ENCODE measurements at places on chromosomes 2 and 18.

DNA sequence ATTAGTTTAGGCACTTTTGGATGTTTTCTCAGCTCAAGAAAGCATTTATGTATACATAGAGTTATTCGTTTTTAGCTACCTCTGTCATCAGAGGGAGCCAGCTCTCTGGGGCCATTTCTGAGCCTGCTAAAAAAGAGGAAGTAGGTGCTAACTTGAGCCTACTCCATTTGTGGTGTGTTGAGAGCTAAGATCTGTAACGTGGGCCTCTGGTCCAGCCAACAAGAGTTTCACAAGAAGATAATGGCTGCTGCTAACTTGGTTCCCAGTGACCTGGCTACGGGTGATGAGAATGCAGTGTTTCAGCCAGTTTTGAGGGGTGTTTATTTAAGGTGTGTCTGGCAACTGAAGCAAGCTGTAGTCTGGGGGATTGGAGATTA lies 182.5 kb downstream of the PRKCE start:
- no peak for DNase-seq

- no peak for DNase-seq
Observed at GRCh38 chr2:151891566-151892194, 63.5 kb upstream of the ARL5A start.

- no peak for DNase-seq
Observed at GRCh38 chr2:21757805-21758430, 634.1 kb downstream of the TDRD15 start.

- peak; percentile 70 for DNase-seq
Observed at GRCh38 chr2:135709992-135710391, 31.7 kb upstream of the UBXN4 start.

GRCh38 chr18:29849144-29849543 lies 1193.4 kb downstream of the DSC3 start:
- DNase-seq, result no peak

GRCh38 chr2:218002143-218002844 lies 501 bp downstream of the TNS1 start:
- DNase-seq, result no peak

GRCh38 chr18:38851526-38851925 lies 1285.9 kb upstream of the CELF4 start:
- DNase-seq, result no peak

DNA sequence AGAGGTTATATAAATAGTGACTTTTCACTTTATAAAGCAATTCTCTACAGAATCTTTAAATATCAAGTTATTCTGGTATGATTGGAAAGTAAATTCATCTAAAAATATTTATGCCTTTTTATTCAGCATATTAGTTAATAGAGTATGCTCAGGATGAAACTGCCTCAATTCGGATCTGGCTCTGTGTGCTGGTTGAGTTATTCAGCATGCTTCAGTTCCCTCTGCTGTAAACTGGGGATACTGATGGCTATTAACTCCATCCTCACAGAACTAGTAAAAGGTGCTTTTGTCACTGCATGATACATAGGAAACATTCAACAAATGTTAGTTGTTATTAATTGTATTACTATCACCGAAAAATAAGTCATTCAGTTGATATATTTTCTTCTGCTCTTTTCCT lies 250.3 kb downstream of the NRXN1 start:
- no peak for DNase-seq

GRCh38 chr2:28276807-28277206 lies 115.9 kb upstream of the FOSL2 start:
- DNase-seq, result no peak

DNA sequence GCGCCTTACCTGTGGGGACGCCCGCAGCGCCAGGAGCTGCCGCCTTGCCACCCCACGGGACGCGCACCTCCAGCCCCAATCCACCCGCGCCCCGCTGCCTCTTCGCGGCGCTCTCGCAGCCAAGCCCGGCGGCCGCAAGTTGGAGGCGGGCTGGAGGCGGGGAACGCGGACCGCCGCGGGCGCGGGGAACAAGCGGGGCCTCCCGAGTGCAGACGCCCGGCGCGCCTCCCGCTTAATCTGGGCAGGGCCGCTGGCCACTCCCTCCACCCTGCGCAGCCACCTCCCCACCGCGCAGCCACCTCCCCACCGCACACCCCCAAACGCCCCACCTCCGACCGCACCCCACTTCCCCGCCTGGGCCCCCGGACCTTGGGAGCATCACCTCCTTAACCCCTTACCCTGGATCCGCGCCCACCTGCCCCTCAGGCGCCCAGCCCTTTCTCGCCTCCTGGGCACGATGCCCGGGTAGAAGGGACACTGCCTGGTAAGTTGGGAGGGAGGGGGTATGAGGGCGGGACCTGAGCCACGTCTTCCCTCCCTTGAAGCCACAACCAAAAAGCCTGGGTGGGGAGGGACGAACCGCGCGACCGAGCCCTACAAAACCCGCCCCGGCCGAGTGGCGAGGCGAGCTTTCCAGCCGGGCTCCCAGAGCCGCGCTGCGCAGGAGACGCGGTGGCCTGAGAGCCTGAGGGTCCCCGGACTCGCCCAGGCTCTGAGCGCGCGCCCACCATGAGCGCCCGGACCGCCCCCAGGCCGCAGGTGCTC lies at the start of the genes COL4A3 and COL4A4:
Gene COL4A3, plus strand, starts transcription at position 627 of the 765 bp plus-strand sequence. Its CDS starts 103 bp downstream, at position 730.
Gene COL4A4, minus strand, starts transcription at position 208 of the 765 bp plus-strand sequence. CDS start 16,722 bp downstream, outside the sequence.
- peak; percentile 37 for DNase-seq

GRCh38 chr2:47601568-47601967 lies 181.4 kb upstream of the MSH6 start:
- DNase-seq, result no peak

GRCh38 chr2:22970284-22970975 lies 414.5 kb upstream of the KLHL29 start:
- DNase-seq, result no peak

GRCh38 chr18:76374330-76375281 lies 120.4 kb downstream of the ZNF516 start:
- DNase-seq, result no peak

DNA sequence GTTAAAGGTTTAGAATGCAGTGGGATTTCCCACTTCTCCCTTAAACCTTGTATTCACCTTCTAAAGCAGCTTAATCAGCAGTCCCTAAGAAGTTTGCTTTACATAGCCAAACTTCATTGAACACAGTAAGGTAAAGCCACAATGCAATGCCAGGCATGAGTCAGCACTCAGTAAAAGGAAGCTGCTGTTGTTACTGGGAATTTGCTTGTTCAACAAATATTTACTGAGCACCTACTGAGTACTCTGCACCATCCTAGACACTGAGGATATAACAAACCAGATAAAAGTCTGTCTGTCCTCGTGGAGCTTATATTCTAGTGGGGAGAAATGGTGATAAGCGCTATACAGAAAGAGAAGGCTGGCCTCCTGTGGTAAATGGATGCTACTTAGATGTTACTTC lies 162.7 kb downstream of the PKP4 start:
- no peak for DNase-seq

- DNase-seq, result peak; percentile 53
Observed at GRCh38 chr2:236932831-236933361, 152.8 kb upstream of the COPS8 start.

DNA sequence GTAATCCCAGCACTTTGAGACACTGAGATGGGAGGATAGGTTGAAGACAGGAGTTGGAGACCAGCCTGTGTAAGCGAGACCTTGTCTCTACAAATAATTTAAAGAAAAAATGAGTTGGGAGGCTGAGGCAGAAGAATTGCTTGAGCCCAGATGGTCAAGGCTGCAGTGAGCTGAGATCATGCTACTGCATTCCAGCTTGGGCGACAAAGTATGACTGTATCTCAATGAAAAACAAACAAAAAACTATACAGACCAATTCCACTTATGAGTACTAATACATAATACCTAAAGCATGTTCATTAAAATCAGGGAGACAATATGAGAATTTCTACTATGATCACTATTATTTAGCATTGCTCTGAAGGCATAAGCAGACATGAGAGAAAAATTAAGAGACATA lies 12.6 kb downstream of the RNF149 start:
- no peak for DNase-seq

DNA sequence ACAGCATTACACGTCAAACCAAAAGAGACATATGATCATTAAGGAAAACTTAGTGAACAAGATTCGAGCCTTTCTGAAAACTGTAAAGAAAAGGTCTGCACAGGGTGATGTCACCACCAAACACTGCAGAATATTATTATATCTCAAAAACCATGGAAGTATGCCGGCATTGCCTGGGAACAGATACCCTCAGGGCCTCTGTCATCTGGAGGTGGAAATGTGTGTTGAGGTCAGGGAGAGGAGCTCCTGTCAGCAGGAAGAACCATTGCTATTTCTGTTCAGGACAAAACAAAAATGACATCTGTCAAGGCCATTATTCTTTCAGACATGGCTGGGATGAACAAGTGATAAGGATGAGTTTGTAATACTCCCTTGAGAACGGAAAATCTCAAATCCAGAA lies 365.9 kb upstream of the TRIB2 start:
- no peak for DNase-seq

- peak; percentile 52 for DNase-seq
Observed at GRCh38 chr2:47520825-47521665, 118.1 kb downstream of the MSH2 start.

DNA sequence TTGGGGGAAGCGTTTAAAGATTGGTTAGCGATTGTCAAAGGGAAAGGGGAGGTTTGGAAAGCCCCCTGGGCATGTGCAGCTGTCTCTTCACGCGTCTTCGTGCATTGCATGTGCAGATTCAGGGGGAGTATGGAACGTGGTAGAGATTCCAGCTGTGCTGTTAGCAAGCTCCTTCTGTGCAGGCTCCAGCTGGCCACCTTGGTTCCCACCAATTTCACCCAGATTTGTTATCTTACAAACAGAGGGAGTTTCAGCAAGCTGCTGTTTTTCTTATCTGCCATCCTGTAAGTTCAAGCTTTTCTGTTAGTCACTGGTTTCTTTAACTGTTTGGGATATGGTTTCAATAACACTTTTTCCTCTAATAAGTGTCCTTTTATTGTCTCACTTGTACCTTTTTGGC lies 30.4 kb downstream of the FARP2 start:
- DNase-seq, result peak; percentile 47

GRCh38 chr2:65364986-65365733 lies 67.2 kb downstream of the SPRED2 start:
- DNase-seq, result no peak

DNA sequence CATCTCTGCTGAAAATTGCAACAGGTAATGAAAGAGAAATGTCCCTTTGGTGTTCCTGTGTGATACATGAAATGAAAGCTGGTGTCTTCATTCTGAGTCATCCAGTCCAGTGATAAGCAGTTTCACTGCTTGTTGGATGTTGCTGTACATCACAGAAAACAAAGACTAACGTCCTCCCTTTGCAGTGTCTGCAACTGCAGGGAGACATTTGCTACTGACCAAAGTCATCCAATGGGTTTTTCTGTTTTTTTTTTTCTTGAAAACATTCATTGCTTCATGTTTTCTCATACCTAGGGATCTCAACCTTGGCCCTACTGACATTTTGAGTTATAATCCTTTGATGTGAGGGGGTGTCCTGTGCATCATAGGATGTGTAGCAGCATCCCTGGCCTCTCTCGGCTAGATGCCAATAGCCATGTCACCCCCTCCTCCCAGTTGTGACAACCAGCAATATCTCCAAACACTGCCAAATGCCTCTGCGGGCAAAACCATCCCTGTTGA lies 63.6 kb upstream of the FZD5 start:
- DNase-seq, result no peak

- no peak for DNase-seq
Observed at GRCh38 chr2:190210471-190210870, 109.2 kb downstream of the HIBCH start.

GRCh38 chr2:218075975-218076811 lies 7.1 kb downstream of the RUFY4 start:
- no peak for DNase-seq

- DNase-seq, result no peak
Observed at GRCh38 chr2:1907291-1907690, 163.0 kb upstream of the PXDN start.

GRCh38 chr2:160721089-160722040 lies 227.8 kb upstream of the RBMS1 start:
- no peak for DNase-seq

GRCh38 chr2:134109725-134110124 lies 144.1 kb upstream of the MGAT5 start:
- no peak for DNase-seq

GRCh38 chr2:102016399-102016955 lies 24.7 kb downstream of the IL1R2 start:
- no peak for DNase-seq

GRCh38 chr2:73987109-73987947 lies 2.6 kb downstream of the TET3 start:
- peak; percentile 62 for DNase-seq

- no peak for DNase-seq
Observed at GRCh38 chr18:74806073-74806472, 208.4 kb downstream of the ZNF407 start.

DNA sequence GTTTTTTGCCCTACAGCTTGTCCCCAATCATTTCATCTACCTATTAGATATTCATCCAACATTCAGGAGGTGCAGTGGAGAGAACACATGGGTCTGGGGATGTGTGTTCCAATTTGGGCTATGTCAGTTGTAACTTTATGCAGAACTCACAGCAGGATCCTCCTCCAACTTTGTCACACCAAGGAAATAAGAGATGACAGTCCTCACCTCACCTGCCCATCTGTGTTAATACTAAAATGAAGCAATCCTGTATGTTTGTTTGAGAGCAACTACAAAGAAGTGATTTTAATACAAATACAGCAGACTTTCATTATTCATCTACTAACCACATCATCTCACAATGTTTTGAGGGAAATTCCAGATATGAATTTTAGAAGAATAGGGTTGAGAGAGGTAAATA lies 126.7 kb downstream of the ARHGAP15 start:
- no peak for DNase-seq

DNA sequence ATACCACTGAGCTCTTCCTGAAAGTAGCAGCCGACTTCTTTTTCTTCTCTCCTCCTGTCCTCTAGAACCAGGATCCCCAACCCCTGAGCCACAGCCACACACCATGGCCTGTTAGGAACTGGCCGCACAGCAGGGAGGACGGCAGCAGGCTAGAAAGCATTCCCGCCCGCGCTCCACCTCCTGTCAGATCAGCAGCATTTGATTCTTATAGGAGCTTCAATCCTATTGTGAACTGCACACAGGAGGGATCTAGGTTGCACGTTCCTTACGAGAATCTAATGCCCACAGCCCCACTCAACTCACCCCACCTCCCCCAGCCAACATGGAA lies 179.1 kb upstream of the SH3BP4 start:
- no peak for DNase-seq

DNA sequence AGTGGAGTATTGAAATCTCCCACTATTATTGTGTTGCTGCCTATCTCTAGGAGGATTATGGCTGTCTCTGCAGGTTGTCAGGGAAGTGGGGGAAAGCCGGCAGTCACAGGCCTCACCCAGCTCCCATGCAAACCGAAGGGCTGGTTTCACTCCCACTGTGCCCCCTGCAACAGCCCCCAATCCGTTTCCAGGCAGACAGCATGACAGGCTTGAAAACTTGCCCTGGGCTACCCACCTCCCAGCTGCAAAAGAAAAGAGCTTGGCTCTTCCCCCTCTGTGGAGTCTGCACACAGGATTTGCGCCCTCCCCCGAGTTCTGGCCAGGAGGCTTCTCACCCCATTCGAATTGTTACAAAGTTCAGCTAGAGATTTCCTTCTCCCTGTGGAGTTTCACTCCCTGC lies 87.4 kb upstream of the MSTN start:
- DNase-seq, result no peak

GRCh38 chr2:38178556-38179419 lies 102.8 kb upstream of the CYP1B1 start:
- no peak for DNase-seq
